Hypothalamus (tissue), 51 donors: ENCODE measurements at places on chromosomes 5 and 9.

DNA sequence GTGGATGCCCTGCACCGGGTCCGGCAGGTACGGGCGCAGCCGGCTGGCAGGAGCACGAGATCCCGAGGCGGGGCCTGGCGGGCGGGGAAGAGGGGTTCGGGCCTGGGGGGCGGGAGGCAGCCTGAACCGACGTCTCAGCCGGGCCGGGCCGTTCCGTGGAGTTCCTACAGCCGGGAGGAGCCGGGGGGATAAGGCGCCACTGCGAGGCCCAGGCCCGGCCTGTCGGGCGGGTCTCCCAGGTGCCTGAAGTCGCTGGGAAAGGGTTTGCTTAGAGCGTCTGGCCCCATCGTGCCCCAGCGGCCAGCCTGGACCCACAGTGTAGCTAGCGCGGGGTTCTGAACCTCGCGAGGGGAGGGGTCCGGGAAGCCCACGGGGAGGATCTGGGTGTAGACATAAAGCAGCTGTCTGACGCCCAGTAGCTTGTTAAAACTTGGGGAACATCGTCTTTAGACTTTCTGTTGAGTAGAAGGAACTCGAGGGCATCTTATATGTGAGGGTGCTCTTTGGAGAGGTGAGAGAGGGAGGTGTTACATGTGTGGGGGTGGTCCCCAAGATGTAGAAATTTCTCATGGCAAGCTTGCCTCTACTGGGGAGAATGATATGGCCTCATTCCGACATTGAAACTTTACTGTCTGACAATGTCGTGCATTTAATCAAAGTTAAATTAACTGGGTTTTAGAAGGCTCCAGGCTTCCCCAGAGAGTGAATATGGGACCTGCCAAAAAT, 524 bp downstream of the FUBP3 start:
- no peak for DNase-seq

DNA sequence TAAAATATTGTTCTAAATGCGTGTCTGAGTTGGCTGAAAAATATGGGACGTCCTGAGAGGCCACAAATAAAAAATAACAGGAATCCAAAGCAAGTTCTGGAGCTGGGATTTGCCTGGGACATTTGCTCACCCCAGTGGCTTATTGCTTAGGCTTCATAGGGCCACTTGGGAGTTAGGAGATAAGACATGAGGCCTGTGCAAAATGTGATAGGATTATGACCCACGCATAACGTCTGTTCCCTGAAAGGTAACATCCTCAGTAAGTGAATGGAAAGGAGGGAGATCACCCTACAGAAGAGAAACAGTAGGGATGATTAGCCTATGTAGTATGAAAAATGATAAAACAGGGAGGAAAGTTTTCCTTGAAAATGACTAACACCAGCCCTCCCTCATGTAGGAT, 269.4 kb downstream of the EPB41L4A start:
- DNase-seq: no peak

GRCh38 chr9:26357803-26358344, 534.7 kb downstream of the CAAP1 start:
- DNase-seq: no peak

- DNase-seq: no peak
These were observed 181.8 kb upstream of the MEF2C start for GRCh38 chr5:89064736-89065135.

- DNase-seq: no peak
These were observed 1.4 kb upstream of the IPPK start for GRCh38 chr9:92671323-92671722.

DNA sequence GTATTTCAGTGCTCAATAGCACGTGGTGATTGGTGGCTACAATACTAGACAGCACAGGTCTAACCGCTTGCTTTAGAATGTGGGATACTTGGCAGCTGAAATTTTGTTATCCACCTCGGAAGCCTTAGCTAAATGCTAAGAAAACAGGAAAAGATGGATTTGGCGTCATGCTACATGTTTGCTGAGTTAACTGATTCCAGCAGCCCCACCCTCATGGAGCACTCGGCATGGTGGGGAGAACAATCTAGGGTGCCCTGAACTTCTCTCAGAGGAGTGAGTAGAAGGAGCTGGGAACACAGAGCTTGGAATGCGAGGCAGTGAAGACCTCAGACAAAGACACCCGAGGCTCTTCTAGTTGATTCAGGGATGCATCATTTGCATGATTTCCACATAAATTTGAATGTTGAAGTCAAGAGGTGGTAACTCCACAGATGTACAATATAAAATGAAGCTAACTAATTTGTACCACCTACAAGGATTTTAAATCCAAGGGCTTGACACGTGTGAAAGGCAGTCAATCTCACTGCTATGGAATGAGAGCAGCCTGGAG, 145.1 kb upstream of the FSTL4 start:
- no peak for DNase-seq

GRCh38 chr5:312845-313244, 8.7 kb upstream of the AHRR start:
- DNase-seq: no peak

DNA sequence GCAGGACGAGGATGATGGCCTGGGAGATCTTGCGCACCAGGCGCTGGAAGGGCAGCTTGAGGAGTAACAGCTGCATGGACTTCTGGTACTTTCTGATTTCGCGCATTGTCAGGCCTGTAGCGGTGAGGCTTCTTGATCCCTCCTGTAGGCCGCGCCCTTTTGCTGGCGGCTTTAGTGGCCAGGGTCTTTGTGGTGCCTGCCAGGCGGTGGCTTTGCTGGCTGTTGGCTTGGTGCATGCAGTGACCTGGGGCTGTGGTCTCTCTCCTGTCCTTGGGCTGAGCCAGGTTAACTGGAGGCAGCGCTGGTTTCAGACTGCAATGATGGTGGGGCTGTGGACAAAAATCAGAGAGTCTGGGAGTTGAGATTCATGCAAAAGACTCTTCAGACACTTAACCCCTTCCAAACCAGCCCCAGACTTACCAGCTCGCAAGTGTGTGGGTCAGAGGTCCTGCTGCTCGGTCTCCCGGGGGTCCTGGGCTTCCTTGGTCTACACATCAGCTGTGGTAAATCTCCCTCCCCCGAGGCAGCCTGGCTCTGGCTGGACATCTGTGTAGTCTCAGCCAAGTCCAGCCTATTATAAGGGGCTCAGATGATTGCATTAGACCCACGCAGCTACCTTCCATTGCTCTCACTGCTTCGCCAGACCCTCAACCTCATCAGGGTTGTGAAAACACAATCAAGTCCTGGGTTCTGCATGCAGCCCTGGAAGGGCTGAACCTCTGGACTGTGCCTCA, 4.8 kb downstream of the TAF11L12 start:
- no peak for DNase-seq

DNA sequence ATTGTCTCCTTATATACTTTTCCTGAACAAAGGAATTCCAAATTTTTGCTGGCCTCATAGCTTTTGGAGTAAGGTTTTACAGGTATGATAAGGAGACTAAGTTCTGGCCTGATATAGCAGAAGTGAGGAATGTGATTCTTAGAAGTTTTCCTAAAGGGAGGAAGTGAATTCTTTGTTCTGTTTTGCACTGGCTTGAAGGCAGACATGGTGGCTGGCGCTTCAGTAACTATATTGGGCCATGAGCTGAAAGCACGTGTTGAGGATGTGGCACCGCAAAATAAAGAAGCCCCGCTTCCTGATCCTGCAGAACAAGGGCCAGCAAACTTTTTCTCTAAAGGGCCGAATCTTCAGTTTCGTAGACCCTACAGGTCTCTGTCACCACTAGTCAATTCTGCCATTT, 224.2 kb downstream of the SNX18 start:
- no peak for DNase-seq

GRCh38 chr5:72840041-72840440, 23.6 kb downstream of the TNPO1 start:
- DNase-seq: no peak

DNA sequence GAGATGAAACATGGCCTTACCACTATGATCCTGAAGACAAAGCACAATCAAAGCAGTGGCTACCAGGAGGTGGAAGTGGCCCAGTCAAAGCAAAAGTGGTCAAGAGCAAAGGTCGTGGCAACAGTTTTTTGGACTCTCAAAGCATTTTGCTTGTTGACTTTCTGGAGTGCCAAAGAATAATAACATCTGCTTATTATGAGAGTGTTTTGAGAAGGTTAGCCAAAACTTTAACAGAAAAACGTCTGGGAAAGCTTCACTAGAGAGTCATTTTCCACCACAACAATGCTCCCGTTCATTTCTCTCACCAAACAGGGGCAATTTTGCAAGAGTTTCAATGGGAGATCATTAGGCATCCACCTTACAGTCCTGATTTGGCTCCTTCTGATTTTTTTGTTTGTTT, 33.6 kb upstream of the MAMDC2 start:
- no peak for DNase-seq

GRCh38 chr9:72537011-72537545, 15.7 kb downstream of the TMC1 start:
- DNase-seq: no peak

GRCh38 chr5:113176196-113176595, 199.6 kb downstream of the DCP2 start:
- DNase-seq: no peak

- no peak for DNase-seq
These were observed 550 bp upstream of the CKMT2 start for GRCh38 chr5:81232464-81233079.

DNA sequence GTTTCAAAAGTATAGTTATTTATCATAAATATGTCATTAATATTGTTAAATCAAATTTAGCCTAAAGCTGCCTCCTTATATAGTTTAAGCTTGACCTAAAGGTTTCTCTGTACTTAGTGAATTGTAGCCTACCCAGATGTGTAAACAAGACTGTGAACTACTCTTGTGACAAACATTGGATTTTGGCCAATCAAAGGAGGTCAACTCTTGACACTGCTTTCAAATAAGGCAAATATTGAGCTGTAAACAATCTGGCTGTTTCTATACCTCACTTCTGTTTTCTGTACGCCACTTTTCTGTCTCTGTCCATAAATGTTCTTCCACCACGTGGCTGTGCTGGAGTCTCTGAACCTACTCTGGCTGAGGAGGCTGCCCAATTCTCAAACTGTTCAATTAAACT, 51.2 kb downstream of the FXN start:
- no peak for DNase-seq

- no peak for DNase-seq
These were observed 294.8 kb downstream of the PRELID2 start for GRCh38 chr5:145540375-145540774.

DNA sequence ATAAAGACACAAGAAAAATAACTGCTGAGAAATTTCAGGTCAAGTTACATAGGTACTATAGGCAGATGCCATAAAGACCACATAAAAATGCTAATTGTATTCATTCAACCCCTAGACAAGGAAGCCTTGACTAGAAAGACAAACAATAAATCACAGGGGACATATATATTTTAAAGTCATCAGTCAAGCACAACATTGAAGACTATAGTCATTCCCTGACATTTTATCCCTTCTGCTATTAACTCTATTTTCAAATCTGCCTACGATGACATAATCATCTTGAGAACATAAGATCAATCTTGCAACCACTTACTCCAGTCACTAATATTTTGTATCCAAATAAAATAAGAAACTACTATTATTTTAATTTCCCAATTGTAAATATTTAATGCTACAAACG, 38.3 kb downstream of the FAM13B start:
- no peak for DNase-seq

DNA sequence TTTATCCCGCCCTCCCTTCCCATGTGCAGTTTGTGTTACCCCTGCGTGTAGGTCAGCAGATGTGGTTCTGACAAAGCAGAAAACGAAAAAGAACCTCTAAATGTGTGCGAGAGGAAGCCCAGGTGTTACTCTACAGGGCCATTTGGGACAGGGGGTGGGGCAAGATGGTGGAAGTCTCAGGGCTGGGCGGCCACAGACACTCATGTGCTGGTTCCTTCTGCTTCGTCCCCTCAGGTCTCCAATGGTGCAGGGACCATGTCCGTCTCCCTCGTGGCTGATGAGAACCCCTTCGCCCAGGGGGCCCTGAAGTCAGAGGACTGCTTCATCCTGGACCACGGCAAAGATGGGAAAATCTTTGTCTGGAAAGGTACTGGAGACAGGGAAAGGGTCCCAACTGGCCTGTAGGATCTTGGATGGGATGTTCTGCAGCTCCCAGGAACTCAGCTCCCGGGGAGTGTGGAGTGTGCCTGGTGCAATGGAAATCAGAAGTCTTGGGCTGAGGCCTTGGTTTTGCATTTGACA, 49.0 kb downstream of the GSN start:
- no peak for DNase-seq

DNA sequence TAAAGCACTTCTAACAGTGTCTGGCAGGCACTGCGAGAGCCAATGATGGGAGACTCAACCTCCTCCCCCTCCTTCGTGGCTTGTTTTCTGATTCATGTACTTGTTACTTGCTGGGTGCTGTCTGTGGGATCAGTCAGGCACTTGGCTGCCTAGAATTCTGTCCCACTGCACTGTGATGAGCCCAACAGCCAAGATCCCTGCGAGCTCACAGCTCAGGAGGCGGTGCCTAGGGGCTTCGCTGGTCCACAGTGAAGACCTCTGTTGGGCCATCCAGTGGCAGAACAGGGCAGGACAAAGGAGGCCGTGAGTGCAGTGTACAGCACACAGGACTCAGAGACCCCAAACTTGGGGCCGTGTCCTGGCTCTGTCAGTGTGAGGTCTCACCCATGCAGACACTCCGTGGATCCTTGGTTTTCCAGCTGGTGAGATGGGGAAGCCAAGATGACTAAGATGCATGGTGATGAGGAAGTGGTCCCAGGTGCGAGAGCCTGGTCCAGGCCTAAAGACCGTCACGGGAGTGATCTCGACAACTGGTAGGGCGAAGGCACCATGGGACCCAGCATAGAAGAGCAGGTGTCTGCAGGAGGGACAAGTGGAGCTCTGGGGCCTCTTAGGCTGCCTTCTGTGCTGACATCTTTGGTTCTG, 19.5 kb downstream of the MYMK start:
- no peak for DNase-seq
